ENCODE measurements at places on chromosomes 11 and 22. TPM values are rescaled to one million over a fixed set of nuclear protein-coding genes. Genes with fewer than 3 reads are reported as not detected.

GRCh38 chr22:31950226-31950625 is 5.9 kb downstream of the YWHAH start:
- no peak for DNase-seq

DNA sequence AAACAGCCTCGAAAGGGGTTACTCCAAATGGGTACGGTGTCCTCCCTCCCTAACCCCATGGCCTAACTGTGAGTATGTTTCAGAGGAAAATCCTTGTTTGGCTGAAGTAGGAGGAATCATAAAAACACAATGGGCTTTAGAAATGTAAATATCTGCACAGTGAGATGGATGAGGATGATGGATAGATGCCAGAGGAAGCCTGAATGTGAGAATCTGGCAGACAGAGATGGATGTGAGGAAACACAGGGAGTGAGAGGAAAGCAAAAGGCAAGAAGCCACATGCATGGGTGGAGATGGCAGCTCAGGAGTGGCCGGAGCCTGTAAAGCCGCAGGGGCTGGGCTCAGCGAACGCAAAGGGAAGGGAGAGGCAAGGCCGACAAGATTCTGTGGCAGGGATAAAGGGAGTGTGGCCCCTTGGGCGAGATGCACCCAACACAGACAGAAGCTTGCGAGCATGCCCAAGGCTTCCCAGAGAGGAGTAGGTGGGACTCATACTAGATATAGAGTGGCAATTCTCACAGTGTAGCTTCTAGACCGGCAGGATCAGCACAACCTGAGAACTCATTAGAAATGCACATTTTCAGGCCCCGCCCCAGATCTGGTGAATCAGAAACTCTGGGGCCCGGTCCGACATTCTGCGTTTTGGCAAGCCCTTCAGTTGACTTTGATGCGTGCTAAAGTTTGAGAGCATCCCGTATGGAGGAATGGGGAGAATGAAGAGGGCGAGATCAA is 237.3 kb upstream of the CADM1 start:
- DNase-seq = no peak

DNA sequence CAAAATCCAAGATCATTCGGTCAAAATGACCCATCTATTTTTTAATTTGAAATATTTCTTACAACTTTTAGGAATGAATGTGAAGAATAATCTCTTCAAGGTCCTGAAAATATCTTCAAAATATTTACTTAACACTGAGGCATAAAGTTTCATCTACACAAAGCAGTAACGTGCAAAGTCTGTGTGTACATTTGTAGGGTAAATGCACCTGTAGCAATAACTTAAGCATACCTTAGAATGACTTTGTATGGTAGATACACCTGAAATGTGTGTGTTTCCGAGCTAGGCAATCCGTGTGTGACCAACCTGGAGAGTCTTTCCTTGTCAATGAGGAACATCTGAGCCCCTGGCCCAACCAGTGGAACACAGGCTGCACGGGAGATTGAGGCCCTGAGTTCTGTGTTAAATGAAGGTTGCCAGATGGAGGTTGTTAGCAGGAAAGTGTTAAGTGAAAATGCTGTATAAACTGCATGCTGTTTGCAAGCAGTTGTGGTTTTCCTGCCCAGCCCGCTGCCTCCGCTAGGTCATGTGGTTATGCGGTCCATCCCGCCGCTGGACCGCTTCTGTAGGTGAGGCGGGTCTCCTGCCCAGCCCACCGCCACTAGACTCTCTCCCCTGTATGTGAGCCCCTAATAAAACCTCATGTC is 7.6 kb upstream of the CTR9 start:
- DNase-seq = peak; percentile 70

- DNase-seq = no peak
Measured at GRCh38 chr22:42673898-42674401, 24.8 kb upstream of the CYB5R3 start.

TIMM10B gene
- 14.1 TPM for total RNA-seq

- no peak for DNase-seq
Measured at GRCh38 chr22:19903513-19903912, 38.1 kb upstream of the COMT start.

GRCh38 chr22:48362721-48363404 is 1464.8 kb downstream of the BRD1 start:
- DNase-seq = no peak

DNA sequence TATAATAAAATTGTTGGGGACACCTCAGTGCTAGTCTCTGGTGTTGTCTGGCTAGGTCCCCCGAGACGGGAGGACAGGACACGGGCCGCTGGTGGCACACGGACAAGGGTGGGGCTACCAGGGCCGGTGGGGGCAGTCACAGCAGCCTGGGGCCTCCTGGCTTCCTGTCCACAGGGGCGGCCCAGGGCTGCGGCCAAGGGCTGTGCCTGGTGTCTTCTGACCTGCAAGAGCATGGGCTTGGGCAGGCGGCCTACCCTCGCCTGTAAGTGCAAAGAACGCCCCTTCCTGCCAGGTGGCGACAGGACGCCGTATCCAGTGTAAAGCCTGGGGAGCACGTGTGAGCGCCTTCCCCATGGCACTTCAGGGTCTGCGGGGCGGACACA is 3.6 kb downstream of the LRFN4 start:
- DNase-seq = no peak

DNA sequence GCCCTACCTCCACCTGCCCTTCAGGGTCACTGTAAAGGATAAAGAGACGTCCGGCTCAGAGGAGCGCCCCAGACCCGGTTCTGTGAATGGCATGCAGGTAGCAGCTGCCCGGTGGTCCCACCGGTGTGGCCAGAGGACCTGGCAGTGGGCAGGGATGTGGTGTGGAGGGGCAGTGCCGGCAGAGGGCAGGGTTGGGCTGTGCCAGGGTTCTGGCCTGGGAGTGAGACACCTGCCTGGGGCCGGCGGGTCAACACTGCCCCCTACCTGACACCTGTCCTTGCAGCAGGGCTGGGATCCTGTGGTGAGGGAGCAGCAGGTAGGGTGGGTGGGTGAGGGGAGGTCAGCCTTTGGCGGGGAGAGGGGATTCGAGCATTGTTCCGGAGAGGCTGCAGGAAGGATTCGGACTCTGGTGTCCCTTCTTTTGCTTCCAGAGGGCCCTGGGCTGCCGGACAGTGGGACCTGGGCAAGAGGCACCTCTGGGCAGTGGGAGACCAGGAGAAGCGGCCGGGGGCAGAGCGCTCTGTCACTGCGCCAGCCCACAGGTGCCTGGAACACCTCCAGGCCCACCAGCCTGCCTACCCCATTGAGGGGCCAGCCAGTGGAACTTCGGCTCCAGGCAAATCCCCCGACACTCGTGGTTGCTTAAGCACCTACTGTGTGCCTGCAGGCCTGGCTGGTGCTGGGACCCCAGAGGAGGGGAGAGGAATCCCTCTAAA is 1.6 kb upstream of the PHLDA2 start:
- peak; percentile 84 for DNase-seq

DNA sequence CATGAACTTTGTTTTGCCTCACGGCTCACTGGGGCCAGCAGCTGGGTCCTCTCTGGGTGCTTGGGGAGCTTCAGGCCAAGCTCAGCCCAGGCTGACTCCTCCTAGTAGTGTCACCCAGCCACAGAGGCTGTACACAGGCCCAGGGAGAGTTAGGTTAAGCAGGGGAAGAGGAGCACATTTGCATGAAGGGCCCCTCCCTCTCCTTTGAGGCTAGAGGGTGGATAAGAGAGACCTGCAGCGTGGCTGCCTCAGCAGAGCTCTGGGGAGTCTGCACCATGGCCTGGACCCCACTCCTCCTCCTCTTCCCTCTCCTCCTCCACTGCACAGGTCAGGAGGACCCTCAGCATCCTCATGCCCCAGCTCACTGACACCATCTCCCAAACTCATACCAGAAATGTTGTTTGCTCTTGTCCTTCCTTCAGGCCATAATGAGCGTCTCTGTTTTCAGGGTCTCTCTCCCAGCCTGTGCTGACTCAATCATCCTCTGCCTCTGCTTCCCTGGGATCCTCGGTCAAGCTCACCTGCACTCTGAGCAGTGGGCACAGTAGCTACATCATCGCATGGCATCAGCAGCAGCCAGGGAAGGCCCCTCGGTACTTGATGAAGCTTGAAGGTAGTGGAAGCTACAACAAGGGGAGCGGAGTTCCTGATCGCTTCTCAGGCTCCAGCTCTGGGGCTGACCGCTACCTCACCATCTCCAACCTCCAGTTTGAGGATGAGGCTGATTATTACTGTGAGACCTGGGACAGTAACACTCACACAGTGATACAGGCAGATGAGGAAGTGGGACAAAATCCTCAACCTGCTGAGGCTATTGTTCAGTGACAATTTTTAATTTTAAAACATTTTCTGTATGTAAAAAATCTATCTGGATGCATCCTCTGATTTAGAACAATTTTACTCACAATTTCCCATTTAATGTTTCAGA is 82.4 kb upstream of the VPREB1 start:
- DNase-seq = no peak

OR5AN1 gene
- not detected for total RNA-seq

KIAA1671 gene
- total RNA-seq = 12.8 TPM

ANO5 gene
- 59.1 TPM for total RNA-seq

RBMXL2 gene
- not detected for total RNA-seq

DNA sequence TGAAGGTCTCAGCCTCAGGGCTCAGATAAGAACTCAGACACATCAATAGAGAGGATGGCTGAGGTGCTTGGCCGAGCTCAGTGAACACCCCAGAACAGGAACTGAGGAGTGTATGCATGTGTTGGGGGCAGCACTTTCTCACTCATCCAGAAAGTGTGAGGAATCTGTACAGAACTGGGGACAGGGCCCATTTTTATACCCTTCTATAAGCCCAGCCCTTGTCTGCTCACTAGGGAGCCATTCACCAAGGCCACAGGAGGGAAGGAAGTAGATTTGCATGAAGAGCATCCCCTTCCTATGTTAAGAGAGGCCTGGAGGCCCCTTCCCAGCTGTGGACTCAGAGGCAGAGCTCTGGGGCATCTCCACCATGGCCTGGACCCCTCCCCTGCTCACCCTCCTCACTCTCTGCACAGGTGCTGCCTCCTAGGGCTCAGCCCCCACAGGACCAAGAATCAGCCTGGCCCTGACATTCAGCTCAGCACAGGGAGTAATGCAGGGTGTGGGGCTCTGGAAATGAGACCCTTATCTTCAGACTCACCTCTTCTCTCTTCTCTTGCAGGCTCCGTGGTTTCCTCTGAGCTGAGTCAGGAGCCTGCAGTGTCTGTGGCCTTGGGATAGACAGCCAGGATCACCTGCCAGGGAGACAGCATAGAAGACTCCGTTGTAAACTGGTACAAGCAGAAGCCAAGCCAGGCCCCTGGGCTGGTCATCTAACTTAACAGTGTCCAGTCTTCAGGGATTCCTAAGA is 39.9 kb upstream of the GGTLC2 start:
- DNase-seq = no peak

DNA sequence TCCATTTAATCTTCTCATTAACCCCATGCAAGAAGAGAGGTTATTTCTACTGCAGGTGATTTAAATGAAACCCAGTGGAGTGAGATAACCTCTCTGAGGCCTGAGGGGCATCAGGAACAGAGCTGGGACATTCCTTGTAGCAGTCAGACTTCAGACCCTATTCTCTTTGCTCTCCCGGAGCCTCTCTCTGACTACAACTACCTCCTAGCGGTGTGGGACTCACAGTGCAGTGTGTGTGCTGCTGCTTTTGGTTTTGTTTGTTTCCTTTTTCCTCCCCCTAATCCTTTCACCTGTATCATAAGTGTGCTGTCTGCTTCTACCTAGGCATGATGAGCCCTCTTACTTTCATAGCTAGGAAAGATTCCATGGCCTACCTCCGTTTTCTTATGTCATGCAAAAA is 769.6 kb downstream of the NTM start:
- no peak for DNase-seq

RFPL3 gene
- not detected for total RNA-seq

- no peak for DNase-seq
Measured at GRCh38 chr11:124954590-124954955, 571 bp downstream of the CCDC15 start.

ABCG4 gene
- 1.3 TPM for total RNA-seq

GRCh38 chr11:82895437-82896091 is 4.7 kb downstream of the PRCP start:
- DNase-seq = no peak

- no peak for DNase-seq
Measured at GRCh38 chr11:118124929-118125535, 27.6 kb downstream of the SCN4B start.

NLRP6 gene
- total RNA-seq = 0.14 TPM

- DNase-seq = no peak
Measured at GRCh38 chr11:15764948-15765347, 591.4 kb downstream of the SOX6 start.

- DNase-seq = peak; percentile 88
Measured at GRCh38 chr11:61949169-61950034, 749 bp upstream of the BEST1 start.

- no peak for DNase-seq
Measured at GRCh38 chr11:35111161-35112055, 27.6 kb upstream of the CD44 start.

DNA sequence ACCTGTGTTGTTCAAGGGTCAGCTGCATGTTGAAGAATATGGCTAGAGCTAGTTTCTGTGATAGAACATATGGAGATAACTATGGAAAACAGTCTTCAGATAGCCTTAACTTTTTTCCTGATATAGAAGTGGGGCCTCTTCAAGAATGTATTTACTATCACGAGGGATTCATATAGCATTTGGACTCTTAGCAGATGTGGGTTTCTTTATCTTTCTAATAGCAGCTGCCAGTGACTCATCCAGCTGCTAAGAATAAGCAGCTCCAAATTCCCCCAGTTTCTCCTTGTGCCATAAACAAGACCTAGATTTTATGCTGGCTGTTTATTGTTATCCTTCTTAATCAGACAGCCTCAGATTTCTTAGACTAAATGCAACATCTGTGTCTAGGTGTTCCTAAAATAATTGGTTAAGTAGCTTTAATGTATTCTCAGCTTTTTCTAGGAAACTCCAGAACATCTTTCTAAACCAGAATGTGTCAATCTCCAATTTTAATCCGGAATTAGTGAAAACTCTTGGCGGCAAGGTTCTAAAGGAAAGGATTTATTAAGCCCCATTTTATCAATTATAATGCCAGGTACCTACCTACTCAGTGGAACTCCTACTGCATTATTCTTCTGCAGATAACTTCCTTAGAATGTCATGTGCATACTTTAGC is 119.8 kb downstream of the CSTPP1 start:
- no peak for DNase-seq

- DNase-seq = no peak
Measured at GRCh38 chr11:115530752-115531151, 26.5 kb upstream of the CADM1 start.

DNA sequence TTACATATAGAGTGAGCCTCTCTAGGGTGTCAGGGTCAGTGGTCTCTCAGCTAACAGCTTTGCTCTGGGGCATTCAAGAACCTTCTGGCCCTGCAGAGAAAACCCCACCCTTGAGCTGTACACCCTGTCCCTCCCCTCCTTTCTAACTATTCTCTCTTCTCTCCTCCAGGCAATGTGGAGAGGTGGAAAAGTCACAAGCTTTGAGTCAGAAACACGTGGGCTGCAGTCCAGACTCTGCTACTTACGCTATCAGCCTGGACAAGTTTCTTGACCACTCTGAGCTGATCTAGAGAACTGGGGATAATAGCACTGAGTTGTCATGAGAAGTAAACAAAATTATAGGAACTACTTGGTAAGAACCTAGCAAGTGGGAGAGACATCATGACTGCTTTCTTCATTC is 10.7 kb upstream of the FAM83F start:
- no peak for DNase-seq

DNA sequence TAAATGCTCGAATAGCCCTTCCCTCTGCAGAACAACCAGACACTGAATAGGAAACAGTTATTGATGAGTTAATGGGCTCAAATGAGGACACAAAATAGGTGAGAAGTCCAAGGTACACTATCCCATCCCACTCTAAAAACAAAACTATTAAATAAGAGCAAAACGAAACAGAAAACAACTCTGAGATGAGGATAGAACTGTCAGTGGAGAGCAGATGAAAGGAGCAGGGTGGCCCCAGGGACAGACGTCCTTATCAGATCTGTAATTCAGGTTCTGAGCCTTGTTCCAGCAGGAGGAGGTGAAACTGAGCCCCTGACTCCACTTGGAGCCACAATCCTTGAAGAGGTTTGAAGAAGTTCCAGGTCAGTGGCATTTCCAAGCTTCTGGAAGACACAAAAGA is 8.5 kb upstream of the SNX19 start:
- no peak for DNase-seq
